AG10803 (cell line): ENCODE measurements at places on chromosomes 16 and 17.

- peak; percentile 74 for DNase-seq
Observed at GRCh38 chr16:55250701-55251100, 73.3 kb upstream of the IRX6 start.

GRCh38 chr16:75379339-75379738 is 54.0 kb downstream of the CFDP1 start:
- DNase-seq, result no peak

DNA sequence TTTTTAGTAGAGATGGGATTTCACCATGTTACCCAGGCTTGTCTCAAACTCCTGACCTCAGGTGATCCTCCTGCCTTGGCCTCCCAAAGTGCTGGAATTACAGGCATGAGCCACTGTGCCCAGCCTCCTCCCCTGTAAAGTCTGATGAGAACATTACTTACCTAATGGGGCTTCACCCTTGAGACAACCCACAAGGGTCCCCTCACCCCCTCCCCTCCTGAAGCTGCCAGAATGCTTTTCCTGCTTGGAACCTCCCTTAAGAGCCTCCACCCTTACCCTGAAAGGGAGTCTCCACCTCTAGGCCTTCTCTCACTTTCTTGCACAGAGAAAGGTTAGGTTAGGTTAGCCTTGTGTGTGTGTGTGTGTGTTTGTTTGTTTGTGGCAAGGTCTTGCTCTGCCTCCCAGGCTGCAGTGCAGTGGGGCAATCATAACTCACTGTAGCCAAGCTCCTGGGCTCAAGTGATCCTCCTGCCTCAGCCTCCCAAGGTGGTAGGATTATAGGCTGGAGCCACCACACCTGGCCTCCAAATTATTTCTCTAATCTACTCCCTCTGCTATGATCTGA is 8.9 kb downstream of the SLC5A11 start:
- DNase-seq, result no peak

DNA sequence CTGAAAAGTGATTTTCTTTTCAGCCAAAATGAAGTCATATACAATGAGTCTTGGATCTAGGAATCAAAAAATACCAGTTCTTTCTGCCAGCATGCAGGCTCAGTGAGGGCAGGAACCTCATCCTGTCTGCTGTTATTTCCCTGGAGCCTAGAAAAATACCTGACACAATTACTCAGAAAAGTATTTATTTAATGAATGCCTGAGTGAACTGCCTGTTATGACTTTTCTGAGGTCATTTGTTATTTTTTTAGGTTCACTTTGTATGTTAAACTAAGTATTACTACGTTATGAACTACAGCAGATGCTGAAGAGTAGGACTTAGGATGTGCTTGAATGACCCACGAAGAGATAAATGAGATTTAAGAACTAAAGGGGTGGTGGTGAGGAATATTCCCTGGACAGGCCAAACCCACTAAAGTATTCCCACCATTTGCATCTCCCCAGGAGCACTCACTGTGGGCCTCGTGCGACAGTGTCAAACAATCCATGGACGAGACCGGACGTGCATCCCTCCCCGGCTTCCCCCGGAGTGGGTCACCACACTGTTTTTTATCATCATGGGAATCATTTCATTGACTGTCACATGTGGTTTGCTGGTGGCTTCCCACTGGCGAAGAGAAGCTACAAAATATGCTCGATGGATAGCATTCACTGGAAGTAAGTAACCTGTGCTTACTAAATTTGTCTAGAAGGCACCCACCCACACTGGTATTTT is 17.1 kb upstream of the VWA3A start:
- DNase-seq, result no peak

DNA sequence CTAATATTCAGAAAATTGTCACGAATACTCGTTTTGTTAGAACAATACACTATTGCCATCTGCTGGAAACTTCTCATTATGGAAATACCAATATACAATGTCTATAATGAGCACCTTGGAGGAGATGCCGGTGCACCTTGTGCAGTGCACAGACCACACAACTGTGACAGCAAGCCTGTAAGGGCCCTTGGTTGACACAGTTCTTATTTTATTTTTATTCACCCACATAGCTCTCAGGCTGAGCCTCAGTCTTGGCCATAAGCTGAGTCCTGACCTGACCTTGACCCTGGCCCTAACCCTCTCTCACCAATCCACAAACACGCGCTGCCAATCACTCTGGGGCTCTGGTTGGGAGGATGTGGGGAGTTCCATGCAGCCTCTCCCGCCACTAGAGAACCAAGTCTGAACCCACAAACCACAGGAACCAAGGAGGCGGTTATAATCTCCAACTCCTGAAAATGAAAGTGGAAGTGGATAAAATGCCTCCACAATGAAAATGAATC is 7.6 kb downstream of the AIPL1 start:
- peak; percentile 42 for DNase-seq

DNA sequence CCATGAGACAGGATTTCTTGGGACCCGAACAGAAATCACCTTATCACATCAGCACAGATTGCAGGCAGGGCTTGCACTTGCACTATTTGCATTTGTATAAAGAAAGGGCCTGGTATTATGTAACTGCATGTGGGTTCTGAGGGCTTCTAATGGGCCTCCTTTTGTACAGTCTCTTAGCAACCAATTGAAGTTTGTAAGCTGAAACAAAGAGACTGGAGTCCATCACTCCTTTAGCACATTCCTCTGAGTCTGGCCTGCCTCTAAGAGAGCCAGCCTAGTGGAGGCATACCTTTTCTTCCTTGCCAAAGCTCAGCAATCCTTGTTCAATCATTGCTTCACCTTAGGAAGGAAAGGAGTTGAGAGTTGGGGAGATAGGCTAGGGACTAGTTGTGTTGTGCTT is 387.1 kb downstream of the XYLT1 start:
- DNase-seq, result no peak

- peak; percentile 39 for DNase-seq
Observed at GRCh38 chr17:77772461-77772897, 186.0 kb upstream of the TNRC6C start.

- peak; percentile 80 for DNase-seq
Observed at GRCh38 chr16:86354641-86355513, 155.4 kb upstream of the FOXF1 start.

DNA sequence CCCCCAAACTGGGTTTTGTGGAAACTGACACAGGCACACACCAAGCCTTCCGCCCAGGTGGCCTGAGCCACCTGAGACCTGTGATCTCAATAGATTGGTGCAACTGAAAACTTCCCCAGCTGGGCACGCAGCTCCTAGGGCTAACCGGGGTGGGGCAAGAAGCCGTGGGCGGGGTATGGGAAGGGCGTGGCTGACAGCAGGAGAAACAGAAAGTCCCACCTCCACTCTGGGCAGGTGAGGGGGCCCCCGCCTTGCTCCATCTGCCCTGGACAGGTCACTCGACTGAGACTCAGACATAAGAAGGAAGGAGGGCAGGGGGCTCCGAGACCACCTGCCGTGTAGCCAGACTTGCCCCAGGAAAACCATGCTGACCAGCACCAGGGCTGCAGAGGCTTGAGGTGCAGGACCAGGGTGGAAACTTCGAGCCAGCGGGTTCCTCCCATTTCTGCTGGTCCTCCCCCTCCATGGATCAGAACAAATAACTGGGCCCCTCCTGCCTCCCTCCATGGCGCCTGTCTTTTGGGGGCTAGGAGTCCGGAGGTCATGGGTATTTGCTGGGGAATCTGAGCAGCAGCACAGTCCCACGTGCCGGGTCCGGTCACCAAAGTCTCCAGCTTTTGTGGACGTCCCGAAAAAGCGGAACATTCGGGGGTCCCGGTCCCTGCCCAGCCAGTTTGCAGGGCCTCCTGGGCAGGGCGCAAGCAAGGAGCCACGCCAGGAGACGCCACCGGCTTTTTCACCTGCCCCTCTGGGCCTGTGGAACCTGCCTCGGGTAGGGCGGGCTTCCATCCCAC is 1.3 kb downstream of the TIMP2 start:
- no peak for DNase-seq

DNA sequence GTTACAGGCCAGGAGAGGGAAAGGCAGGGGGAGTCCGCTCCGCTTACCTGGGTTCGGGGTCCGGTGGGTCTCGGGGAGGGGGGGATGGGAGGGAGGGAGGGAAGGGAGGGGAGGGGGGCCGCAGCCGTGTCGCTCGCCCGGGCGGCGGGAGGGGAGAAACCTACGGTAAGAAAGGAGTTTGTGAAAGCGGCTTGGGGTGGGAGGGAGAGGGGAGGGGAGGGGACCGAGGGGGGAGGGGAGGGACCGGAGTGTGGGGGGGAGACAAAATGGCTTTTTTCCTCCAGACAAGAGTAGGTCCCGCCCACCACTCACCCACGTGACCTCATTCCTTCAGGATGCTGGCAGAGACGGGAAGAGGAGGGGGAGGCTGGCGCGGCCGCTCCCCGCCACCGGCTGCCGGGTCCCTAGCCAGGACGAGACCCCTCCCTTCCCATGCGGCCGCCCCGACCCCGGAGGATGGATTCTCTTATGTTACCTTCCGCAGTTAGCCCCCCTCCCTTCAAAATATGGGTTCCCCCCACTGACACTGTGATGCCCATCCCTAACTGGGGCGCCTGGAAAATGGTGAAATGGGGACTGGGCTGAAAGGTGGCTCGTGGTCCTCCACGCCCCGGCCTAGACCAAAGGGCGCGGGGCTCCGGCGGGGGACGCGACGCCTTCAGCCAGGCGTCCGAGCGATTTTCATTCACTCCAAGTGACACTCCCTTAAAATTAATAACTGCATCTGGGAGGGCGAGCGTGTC is at the start of gene PCGF2:
TSS of gene PCGF2 (minus strand) at position 188 of the 743 bp plus-strand sequence. CDS start 7,934 bp downstream, outside the sequence.
- peak; percentile 85 for DNase-seq
